ENCODE measurements at places on chromosomes 16 and 17.

DNA sequence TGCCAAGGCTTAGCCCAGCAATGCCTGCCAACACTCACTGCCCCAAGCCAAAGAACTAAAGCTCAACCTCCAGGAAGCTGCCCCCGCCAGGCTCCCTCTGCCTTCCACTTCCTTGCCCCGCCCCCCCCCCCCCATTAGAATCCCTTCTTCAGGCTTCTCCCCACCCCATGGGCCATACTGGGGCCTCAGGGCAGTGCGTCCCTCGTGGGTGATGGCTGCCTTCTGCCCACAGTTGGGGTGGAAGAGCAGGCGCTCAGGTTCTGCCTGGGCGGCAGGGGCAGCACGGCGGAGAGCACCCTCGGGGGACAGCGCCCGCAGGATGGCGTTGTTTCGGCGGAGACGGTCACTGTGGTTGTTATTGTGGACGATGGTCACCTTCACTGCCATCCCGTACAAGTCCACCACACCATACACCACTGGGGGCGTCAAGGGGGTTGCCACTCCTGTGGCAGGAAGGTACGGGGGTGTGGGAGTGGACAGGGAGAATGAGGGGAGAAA lies 4.1 kb downstream of the NEURL4 start:
- no peak for DNase-seq

GRCh38 chr16:81731649-81732048 lies 47.4 kb upstream of the PLCG2 start:
- DNase-seq: no peak

- no peak for DNase-seq
These were observed 1.9 kb upstream of the MMD start for GRCh38 chr17:55423535-55423934.

DNA sequence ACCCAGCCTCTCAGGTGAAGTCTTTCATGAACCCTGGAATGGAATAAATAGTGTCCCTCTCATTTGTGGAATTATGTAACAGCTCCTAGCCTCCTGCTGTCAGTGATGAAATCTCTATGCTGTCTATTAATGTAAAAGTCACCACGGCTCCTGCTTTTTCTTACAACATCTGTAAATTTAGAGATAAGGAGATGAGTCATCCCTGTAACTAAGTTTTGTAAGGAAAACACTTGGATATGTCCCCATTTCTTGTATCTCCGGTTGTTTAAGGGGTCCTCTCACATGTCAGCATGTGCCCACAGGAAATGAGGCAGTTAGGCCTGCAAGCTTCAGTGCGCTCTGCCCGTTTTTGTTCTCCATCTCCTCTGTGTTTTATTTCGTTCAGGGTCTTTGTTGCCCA lies 2.8 kb upstream of the NAT9 start:
- no peak for DNase-seq

- DNase-seq: no peak
These were observed 1202.9 kb upstream of the CDH8 start for GRCh38 chr16:63239065-63239570.

- no peak for DNase-seq
These were observed 16.2 kb downstream of the MLYCD start for GRCh38 chr16:83915081-83915480.

- DNase-seq: no peak
These were observed 213.9 kb downstream of the C16orf78 start for GRCh38 chr16:49587511-49587910.

GRCh38 chr16:72927199-72928089 lies 120.5 kb downstream of the ZFHX3 start:
- peak; percentile 92 for DNase-seq

GRCh38 chr17:31134576-31134975 lies 39.8 kb downstream of the NF1 start:
- no peak for DNase-seq
